CD4-positive, CD25-positive, alpha-beta regulatory T cell (primary cell): ENCODE measurements at places on chromosomes 1 and 21.

DNA sequence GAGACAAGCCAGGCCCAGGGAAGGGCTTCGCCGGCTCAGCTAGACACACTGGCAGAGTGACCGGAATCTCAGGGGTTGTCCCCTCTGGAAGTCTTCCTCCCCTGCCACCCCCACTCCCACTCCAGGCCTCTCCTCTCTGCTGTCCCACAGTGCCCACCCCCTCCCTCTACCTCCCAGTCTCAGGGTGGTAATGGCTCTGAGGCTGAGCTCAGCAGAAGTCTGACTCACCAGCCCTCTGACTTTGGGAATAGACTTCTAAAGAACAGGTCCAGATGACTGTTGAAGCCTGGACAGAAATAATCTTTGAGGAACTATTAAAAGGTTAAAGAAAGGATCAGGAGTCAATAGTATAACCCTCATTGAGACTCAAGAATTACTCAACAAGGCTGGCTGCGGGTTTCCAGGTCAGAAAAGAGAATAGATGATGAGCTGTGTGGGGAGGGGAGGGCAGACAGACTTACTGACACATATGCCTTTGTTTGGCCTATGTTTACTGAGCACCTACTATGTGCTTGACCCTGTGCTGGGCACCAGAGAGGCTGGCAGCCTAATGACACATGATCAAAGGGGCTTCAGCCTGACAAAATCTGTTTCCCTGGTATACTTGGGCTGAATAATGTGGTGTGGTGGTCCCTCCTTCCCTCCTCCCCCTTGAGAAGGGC is 8.2 kb downstream of the HCRTR1 start:
- no peak for DNase-seq

DNA sequence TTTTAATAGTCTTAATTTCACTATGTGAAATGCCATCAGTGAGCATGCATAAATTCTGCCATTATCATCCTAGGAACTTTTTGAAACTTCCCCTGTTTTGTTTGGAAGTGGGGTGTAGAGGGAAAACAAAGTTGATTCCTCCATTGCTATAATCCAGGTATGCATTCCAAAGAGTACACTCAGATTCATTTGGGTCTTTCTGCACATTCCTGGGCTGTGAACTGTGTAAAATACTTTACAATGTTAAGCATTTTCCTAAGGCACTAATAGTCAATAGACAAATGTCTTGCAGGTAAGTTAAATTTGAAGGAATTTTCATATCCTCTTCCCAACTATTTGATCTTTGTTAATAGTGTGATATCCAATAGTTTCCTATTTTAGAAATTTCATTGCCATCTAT is 36.2 kb downstream of the SGIP1 start:
- no peak for DNase-seq

- DNase-seq: no peak
These were observed 86.8 kb downstream of the TGFBR3 start for GRCh38 chr1:91799159-91799558.

DNA sequence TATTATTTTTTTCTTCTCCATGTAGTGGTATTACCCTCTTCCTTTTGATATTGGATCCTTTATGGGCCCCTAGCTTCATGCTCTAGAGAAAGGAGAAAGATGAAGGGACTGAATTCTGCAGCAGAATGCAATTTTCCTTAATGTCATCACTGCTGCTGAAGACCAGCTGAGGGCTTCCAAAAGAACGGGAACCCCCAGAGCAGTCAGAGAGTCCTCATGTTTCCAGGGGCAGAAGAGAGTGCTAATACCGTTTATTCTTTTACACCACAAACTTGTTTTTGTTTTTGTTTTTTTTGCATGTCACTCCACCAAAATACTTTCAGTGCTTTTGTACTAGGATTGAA is 21.1 kb upstream of the TBX15 start:
- no peak for DNase-seq

- DNase-seq: no peak
These were observed 40.8 kb upstream of the IGSF3 start for GRCh38 chr1:116708255-116708900.

DNA sequence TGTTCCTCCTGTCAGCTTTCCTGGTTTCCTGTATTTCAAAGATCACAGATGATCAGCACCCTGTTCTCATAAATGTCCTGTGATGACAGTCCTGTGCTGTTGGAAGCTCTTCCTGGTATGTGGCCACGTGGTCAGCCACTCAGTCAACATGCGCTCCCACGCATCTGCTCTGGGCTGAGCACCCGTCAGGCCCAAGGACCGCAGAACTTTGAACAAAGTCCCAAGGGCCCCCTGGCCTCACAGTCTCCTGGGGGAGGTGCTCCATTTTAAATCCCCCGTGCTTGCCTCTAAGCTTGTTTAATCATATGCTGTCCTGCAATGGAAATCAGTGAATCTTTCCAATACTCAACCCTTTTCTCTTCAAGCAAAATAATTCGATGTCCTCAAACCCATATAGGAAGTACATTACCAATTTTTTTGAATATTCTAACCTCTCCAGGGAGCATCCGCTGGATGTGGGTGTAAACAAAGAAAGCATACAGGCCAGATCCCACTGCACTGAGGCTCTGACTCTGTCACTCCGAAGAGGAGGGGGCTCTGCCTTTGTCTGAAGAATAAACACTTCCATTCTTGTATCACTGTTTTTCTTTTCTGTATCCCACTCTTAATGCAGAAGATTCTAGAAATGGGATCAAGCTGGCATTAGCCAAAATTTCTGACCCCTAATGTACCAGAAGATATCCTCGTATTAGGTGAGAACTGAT is 250.3 kb downstream of the SDCCAG8 start:
- DNase-seq: no peak

GRCh38 chr1:162305969-162306368 is 70.7 kb downstream of the SPATA46 start:
- no peak for DNase-seq

DNA sequence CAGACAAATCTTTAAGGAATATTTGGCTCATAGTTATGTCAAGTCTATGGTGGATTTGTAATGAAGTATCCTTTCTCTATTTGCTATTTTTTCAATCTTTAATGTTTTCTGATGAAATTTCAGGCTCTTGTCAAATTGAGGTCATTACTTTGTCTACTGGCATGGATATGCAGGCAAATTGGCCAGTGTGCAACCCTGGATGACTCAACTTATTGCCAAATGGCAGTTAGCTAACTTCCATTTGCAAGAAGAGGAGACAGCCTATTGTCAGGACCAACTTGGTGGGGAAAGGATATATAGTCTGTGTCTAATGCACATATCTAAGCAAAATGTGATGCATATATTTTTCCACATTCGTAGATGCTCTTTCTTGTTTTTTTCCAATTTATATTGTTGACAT is 530.5 kb downstream of the PTBP2 start:
- no peak for DNase-seq

DNA sequence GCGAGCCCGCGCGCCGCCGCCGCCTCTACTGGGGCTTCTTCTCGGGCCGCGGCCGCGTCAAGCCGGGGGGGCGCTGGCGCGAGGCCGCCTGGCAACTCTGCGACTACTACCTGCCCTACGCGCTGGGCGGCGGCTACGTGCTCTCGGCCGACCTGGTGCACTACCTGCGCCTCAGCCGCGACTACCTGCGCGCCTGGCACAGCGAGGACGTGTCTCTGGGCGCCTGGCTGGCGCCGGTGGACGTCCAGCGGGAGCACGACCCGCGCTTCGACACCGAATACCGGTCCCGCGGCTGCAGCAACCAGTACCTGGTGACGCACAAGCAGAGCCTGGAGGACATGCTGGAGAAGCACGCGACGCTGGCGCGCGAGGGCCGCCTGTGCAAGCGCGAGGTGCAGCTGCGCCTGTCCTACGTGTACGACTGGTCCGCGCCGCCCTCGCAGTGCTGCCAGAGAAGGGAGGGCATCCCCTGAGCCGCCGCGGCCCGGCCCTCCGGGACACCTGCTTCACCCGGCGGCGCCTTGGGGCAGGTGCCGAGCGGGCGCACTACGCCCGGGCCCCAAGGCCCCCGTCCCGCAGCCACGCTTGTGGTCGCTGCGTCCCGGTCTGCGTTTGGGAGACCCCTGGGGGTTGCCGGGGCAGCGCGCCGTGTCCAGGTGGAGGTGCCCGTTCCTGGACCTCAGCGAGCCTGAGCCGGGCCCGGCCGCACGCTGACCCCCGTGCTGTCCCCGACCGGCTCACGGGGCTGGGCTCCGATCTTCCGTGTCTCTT is 944 bp downstream of the B3GALT6 start:
- DNase-seq: no peak

DNA sequence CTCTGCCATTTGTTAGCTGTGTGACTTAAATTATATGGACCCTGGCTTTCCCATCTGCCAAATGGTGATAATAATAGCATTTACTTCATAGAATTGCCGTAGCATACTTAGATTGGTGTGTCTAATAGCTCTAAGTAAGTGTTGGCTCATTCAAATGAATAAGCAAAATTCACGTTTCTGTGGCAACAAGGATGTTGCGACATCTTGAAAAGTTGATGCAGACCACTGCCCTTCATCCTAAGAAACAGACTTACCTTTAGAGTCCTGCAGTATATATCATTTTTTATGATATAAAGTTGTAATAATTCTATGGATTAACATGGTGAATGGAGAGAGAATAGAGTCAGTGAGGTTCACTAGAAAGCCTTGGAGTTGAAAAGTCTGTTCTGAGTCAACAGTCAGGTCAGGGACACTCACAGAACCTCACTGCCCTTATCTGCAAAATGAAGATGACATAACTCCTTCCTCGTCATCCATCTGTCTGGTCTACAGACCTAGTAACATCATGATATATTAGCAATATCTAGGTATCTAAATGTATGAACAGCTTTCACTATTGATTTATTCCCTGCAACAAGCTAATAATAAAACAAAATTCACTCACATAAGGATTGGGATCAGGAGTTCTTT is 167.3 kb upstream of the C8B start:
- DNase-seq: no peak

DNA sequence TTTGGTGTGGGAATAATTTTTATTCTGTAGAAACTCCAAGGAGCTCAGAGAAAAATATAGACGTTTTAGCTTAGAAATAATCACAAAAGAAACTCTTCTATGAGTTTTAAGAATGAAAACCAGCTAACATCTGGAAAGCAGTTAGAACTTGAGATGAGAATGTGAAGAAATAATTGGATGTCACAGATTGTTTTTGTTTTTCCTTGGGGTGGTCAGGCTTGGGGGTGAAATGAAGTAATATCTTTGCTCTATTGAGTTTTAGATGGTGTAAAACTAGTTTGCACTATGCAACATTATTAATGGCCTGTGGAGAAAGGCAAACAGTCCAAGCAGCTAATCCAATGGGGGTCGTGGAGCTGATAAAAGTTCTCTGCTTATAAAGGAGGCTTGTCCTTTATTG is 101.2 kb downstream of the FMN2 start:
- DNase-seq: no peak

DNA sequence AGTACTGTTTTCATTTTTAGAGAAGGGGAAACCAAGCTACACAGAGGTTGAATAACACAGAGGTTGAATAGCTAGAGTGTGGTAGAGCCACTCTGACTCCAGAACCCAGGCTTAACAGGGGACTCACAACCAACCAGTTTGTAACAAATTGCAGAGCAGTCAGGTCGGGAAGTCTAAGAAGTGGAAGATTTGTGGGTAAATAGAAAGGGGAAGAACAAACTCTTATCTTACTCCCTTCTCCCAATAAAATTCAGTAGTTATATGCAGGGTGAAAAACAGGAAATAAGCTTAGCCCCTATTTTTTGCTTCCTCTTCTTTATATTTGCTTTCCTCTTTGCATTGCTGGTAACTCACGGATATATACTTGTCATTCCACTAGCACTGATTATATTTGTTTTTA is 23.2 kb downstream of the CDC42 start:
- no peak for DNase-seq

- DNase-seq: no peak
These were observed 6.0 kb upstream of the SMIM12 start for GRCh38 chr1:34865573-34865972.

DNA sequence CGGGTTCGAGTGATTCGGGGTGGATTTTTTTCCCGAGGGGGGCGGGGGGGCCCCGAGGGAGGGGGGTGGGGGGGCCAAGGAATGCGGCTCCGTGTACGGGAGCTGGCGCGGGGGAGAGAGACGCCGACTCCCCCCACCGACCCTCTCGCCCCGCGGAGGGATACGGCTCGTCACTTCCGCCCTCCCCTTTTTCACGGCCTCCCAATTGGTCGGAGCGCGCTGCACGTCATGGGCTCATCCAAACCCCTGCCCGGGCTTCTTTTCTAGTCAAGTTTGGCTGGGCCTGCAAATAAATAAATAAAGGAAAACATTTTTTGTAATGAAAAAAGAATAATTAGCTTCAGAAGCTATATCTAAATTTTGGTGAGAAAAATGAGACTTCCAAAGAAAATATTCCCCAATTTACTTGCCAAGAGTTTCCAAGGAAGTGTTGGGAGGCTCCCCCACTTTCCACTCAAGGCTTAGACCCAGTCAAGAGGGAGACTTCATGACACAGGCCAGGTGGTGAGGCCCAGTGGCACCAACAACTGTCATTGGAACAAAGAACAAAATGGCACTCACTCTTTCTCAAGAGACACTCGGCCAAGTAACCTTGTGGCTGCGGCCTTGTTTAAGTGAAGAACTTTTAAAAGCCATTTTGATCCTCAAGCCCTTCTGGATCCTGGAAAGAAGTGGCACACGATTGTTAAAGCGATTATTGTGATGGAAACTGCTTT is at the start of gene POGZ:
POGZ (minus strand) TSS at position 164 of the 716 bp plus-strand sequence. CDS start 17,290 bp downstream, outside the sequence.
- DNase-seq: peak; percentile 82

- no peak for DNase-seq
These were observed 251.6 kb downstream of the KIF26B start for GRCh38 chr1:245406426-245406825.

- DNase-seq: no peak
These were observed 19.9 kb downstream of the ADORA1 start for GRCh38 chr1:203147376-203147775.

GRCh38 chr1:172742599-172743500 is 83.9 kb downstream of the FASLG start:
- DNase-seq: no peak

DNA sequence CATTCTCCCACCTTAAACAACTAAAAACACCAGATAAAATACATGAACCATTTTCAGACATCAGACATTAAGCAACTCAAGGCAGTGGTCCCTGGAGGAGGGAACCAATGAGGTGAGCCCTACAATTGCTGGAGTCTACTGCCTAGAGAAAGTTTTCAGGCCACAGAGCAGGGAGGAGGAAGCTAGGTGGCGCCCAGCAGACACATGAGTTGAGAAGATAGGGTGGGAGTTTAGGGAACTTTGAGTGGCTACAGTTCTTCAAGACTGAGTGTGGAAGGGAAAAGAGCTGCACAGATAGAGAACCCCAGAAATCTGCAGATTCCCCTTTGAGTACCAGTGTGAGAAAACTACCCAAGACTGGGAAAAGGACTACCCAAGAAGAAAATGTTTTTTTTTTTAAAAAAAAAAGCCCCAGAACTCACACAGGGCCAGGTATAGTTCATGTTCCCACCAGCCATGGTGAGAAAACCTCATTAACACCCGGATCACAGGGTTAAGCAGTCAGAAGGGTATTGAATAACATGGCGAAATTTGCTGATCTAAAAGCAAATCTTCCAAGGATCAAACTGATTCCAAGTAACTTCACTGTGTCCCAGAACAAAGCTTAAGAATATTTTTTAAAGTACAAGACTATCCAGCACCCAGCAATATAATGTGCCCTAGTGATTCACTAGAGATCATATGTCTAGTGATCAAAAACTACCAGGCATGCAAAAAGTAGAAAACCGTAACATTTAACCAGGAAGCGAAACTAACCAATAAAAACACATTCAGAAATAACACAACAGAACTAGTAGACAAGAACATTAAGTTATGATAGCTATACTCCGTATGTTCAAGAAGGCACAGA is 12.0 kb downstream of the ALDH9A1 start:
- peak; percentile 10 for DNase-seq
